Colonic mucosa (tissue), 4 donors: ENCODE measurements at places on chromosomes 13 and 19. TPM values are rescaled to one million over a fixed set of nuclear protein-coding genes. Genes with fewer than 3 reads are reported as not detected.

The SIGLEC8 gene
- total RNA-seq: 0.32 TPM

GRCh38 chr19:46860846-46861690 is at the start of gene ARHGAP35:
Gene ARHGAP35, plus strand, starts transcription at chr19:46860997. Its CDS starts 57,679 bp downstream, at chr19:46918676.
- DNase-seq: peak; percentile 51

GRCh38 chr13:104025303-104025702 is 959.1 kb upstream of the SLC10A2 start:
- no peak for DNase-seq

The LENG9 gene
- 18.2 TPM for total RNA-seq

The ILF3 gene
- total RNA-seq: 271 TPM

DNA sequence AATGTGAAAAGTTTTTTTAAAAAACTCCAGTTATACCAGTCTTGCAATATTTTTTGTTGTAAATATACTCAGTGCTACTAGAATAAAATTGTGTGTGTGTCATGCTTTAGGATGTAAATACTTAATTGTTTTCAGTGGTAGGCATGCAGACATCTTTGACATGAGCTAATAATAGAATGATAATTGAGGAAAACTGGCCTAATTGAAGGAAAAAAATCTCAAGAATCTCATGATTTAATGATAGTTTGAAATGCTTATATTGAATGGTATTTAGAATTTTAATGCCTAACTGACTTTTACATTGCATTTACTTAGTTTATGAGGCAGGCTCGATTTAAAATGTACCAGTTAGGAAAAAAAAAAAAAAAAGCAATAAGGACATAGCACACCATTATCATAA is 3.2 kb upstream of the MAB21L1 start:
- no peak for DNase-seq

- no peak for DNase-seq
Observed at GRCh38 chr13:34933349-34933748, 8.7 kb upstream of the NBEA start.

GRCh38 chr19:35557539-35558399 is 5.7 kb downstream of the ATP4A start:
- peak; percentile 75 for DNase-seq

The PCDH9 gene
- total RNA-seq: 0.44 TPM

DNA sequence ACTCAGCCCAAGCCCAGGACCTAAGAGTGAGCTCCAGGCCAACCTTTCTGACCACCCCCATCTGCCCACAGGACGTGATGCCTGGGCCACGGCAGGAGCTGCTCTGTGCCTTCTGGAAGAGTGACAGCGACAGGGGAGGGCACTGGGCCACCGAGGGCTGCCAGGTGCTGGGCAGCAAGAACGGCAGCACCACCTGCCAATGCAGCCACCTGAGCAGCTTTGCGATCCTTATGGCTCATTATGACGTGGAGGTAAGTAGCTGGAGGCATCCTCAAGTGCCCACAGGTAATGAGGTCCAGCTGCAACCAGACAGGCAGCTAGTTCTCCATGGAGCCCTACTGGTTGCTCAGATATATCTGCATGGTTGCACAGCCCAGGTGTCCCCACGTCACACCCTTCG is 14.8 kb downstream of the DDX39A start:
- no peak for DNase-seq

GRCh38 chr19:7924241-7924640 is 1.7 kb downstream of the CTXN1 start:
- no peak for DNase-seq

The LILRA1 gene
- total RNA-seq: 0.50 TPM

GRCh38 chr19:50632151-50632835 is 7.4 kb downstream of the SYT3 start:
- DNase-seq: no peak

- DNase-seq: no peak
Observed at GRCh38 chr19:11538232-11539036, at the start of gene CNN1. Gene CNN1, plus strand, starts transcription at chr19:11538851. Its CDS starts 77 bp downstream, at chr19:11538928.

- DNase-seq: no peak
Observed at GRCh38 chr13:24097667-24098066, 62.9 kb upstream of the SPATA13 start.

- DNase-seq: no peak
Observed at GRCh38 chr13:34085204-34085603, 267.3 kb downstream of the RFC3 start.

- DNase-seq: no peak
Observed at GRCh38 chr13:43698758-43699157, 88.0 kb downstream of the ENOX1 start.

The ZNF701 gene
- total RNA-seq: 20.2 TPM

The KANK3 gene
- total RNA-seq: 1.7 TPM

- no peak for DNase-seq
Observed at GRCh38 chr13:110636701-110637201, 21.4 kb downstream of the NAXD start.

GRCh38 chr13:27012482-27013197 is 159.0 kb downstream of the USP12 start:
- no peak for DNase-seq

The TRAPPC5 gene
- 107 TPM for total RNA-seq

The TARM1 gene
- not detected for total RNA-seq

The FCER2 gene
- 0.35 TPM for total RNA-seq

The CYP2S1 gene
- total RNA-seq: 152 TPM

DNA sequence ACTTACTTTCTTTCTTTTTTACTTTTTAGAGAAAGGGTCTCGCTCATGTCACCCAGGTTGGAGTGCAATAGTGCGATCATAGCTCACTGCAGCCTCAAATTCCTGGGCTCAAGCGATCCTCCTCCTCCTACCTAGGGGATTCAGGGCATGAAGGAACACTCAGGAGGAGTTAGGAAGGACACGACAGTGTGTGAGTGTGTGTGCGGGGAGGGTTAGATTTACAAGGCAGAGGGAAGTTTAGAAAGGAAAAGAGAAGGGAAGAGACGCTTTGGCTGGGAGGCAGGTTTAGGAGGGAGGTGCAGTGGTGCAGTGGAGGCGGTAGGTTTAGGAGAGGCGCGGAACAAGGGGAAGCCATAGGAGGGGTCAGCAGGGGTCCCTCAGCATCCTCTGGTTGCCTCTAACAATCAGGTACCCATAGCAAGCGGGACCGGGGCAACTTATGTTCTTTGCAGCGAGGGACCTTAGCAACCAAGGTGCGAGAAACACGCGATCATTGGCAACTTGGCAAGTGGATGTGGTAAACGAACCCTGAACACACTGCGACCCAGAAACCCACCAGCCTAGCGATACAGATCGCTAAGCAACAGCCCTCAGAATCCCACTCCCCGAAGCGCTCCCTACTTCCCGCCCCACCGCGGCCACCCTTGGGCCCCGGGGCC is 501 bp downstream of the SIRT2 start:
- peak; percentile 40 for DNase-seq

DNA sequence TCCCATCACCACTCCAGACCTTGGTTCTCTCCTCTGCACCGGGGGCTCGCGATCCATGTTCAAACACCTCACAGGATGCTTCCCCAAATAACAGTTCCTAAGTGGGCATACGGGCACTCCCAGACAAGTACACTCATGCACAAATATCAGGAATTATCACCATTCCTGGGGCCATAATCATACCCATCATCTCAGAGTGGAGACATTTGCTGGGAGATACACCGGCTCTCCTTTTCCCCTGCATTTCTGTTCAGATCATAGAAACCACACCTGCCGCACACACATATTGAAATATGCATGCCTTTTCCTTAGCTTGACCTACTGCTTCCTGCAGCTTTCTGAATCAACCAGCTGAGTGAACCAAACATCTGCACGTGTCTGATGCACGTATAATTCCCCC is 33.9 kb upstream of the MBNL2 start:
- DNase-seq: no peak

GRCh38 chr13:21240586-21240985 is 64.1 kb downstream of the MRPL57 start:
- DNase-seq: no peak

The TMEM59L gene
- 1.4 TPM for total RNA-seq

DNA sequence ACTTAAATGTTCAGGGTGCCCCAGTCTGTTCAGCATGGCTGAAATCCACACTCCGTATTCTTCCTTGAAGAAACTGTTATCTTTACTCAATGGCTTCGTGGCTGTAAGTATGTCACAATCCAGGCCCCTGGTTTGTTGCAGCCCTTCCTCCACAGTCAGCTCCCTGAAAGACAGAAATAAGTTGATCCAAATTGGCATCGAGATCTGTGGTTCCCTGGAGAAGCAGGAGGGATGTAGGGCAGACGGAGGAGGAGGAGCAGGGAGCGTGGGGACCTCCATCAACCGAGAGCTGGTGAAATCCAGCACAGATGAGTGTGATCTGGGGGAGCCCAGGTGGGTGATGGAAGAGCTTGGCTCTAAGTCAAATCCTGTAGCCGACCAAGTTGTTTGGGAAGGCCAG is 304 bp downstream of the TSPAN16 start:
- no peak for DNase-seq

DNA sequence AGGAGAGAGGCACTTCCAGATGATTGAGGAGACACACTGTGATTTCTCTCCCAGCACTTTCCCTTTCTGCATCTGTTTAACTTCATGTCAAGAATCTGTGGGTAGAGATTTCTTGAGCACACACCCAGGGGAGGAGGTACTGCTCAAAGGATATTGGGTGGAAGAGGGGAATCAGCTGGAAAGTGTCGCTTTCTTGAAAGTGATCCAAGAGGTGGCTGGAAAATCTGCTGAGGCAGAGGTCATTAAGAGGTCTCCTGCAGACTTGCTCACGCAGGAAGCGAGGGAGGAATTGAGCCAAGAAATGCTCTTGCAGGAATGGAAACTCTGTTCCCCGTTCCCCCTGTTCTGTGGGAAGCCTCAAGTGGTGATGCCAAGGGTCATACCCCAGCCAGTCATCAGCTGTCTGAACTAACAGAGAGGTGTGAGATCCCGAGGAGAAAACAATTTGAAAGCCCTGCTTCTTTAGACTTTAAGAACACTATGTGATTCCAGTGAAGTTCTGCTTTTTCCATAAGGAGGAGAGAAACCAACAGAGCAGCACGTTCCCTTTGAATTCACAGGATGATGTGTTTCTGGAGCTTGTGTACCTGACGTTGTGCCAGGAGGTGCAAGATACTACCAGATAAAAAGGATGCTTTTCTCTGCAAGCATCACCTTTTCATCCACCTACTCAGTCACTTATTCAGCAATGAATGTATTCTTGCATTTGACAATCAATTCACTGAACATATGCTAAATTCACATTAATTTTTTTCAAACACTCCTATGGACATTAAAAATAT is 163.4 kb upstream of the GPR12 start:
- DNase-seq: no peak

DNA sequence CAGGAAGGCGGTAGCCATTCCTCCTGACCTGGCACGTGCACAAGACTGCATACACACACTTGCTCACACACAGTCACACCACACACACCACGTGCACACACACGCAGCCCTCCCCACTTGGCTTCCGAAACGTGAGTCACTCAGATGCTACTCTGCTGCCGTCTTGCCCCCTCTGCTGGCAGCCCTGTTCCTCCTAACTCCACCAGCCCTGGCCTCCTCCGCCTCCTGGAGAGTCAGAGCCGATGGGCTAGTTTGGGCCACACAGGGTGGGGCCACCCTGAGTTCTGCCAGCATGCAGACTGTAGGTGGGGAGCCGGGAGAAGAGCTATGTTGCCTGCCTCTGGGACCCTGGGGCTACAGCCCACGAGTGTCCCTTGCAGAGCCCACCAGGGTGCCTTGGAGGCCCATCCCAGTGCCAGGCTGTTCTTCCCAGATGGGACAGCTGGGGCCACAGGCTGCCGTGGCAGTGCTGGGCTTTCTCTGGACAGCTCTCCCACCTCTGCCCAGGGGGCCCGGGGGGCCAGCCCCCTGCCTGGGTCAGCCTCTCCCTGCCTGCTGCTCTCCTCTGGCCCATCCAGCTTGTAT is 12.1 kb downstream of the PIN1 start:
- peak; percentile 35 for DNase-seq

The WDR88 gene
- total RNA-seq: not detected
